ENCODE measurements at places on chromosomes 16 and 17.

DNA sequence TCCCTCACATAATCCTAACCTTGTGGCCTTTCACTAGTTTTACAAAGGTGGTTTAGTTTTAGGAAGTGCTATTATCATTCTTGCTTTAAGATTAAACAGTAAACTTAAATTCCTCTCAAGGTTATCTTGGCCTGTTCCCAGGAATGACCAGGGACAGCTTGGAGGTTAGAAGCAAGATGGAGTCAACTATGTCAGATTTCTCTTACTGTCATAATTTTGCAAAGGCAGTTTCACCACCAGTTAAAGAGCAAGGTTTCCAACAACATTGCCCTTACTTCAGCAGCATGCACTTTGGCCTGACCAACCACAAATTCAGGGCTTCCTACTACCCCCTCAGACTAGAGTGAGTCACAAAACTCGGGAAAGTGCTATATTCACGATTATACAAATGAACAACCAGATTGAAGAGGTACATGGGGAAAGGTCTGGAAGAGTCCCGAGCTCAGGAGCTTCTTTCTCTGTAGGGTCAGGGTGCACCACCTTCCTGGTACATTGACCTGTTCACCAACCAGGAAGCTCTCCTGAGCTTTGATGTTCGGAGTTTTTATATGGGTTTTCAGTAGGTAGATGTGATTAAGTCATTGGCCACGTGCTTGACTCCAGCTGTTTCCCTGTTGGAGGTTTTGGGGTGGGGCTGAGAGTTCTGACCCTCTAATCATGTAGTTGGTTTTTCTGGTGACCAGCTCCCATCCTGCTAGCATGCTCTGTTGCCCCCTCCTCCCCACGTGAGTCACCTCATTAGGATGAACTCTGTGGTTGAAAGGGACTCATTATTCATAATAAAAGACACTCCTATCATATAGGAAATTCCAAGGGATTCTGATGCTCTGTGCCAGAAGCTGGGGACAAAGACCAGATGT, 19.4 kb downstream of the RHOT1 start:
- DNase-seq = no peak

GRCh38 chr16:49828533-49829267, 27.2 kb downstream of the ZNF423 start:
- DNase-seq = no peak

DNA sequence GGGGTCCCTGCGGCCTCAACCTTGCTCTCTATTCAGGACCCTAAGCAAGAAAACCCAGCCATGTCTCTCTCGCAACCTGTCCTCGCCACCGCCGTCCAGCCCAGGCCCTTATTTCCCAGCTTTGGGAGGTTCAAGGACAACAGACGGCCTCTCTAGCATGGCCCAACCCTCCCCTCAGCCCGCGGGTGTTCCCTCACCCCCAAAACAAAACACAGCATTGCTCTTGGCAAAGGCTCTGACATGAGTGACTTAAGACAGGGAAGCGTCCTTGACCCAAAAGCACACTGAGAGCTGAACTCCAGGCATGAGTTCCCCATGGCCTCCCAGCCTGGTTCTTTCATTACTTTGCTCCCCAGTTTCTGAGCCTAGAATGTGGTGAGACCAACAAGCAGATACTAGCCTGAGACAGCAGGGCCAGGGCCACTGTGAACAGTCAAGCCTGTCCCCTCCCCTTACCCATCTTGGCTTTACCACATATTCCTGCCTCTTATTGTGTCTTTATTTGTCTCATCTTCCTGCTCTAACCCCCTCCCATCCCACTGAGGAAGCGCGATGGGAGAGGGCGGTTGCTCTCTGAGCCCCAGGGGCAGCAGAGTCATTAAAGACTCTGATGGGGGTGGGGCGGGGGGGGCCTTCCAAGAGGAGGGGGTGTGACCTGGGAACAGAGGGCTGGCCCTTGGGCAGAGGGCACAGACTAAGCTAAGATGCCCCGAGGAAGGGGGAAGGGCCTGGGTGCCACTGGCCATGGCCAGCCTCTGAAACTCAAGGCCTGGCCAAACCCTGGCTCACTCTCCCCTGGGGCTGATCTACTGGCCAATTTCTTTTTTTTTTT, 11.8 kb downstream of the SREBF1 start:
- no peak for DNase-seq

GRCh38 chr17:48578616-48579470, 693 bp upstream of the HOXB4 start:
- no peak for DNase-seq

DNA sequence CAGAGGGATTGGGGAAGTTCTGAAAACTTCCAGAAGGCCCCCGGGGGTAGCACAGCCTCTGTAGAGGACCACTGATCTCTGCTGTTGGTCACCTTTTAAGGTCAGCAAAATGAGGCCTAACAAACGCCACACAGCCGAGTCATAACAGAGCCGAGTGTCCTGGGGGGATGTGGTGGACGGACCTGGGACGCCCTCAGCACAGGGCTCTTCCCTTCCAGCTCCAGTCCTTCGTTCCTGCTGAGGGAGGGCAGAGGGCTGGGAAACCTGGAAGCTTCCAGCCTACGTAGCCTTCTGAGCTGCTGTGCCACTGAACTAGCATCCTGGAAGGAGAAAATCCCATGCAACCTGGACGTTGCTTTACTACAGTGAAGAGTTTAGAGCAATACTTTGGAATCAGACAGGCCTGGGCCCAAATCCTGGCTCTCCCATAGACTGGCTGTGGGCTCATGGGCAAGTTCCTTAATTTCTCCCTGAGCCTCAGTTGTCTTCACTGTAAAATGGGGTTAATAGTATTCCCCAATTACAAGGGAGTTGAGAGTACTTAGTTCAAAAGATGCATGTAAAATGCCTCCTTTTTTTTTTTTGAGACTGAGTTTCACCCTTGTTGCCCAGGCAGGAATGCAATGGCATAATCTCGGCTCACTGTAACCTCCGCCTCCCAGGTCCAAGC, 34.4 kb upstream of the ZCCHC14 start:
- DNase-seq = no peak

DNA sequence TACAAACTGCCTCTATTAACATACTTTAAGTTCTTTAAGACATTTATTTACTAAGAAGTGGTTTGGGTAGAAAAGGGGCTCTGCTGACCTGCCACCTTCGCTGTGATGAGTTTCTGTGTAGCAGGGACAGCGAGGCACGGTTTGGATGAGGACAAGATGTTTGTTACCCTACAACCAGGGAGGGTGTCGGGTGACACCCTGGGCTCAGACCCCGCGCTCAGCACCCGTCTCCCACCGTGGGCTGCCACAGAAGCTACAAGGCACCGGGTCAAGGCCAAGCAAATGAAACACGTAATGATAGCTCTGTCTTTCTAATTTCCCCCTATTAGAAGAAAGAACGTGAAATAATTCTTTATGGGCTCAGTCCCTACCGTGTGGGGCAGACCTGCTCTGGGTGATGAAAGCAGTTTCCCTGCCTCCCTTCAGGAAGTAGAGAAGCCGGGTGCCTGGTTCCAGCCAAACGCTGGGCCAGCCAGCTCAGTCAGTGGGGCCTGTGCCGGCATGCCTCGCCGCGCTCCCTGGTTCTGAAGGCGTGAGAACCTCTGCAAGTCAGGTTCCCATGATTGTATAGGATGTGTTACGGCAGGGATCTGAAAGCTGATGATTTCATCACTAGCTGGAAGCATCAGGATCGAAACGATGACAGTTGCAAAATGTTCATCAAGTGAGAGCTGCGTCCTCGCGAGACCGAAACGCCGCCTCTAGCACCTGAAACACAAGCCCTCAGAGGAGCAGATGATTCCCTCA, 3.9 kb downstream of the ZNF750 start:
- no peak for DNase-seq

DNA sequence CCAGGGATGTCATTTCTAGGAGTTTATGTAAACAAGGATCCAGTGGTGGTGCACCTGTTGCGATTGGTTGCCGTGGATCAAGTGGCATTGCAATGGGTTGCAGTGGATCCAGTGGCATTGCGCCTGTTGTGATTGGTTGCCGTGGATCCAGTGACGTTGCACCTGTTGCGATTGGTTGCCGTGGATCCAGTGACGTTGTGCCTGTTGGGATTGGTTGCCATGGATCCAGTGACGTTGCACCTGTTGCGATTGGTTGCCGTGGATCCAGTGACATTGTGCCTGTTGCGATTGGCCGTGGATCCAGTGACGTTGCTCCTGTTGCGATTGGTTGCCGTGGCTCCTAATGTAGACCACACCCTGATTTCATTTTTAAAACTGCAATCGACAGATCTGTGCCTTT, 56.2 kb upstream of the CRISPLD2 start:
- no peak for DNase-seq

GRCh38 chr16:50025537-50025931, 509 bp downstream of the CNEP1R1 start:
- peak; percentile 38 for DNase-seq
